ENCODE measurements at places on chromosomes 12 and 14.

- no peak for DNase-seq
These were observed 41.6 kb upstream of the ESRRB start for GRCh38 chr14:76334316-76334715.

DNA sequence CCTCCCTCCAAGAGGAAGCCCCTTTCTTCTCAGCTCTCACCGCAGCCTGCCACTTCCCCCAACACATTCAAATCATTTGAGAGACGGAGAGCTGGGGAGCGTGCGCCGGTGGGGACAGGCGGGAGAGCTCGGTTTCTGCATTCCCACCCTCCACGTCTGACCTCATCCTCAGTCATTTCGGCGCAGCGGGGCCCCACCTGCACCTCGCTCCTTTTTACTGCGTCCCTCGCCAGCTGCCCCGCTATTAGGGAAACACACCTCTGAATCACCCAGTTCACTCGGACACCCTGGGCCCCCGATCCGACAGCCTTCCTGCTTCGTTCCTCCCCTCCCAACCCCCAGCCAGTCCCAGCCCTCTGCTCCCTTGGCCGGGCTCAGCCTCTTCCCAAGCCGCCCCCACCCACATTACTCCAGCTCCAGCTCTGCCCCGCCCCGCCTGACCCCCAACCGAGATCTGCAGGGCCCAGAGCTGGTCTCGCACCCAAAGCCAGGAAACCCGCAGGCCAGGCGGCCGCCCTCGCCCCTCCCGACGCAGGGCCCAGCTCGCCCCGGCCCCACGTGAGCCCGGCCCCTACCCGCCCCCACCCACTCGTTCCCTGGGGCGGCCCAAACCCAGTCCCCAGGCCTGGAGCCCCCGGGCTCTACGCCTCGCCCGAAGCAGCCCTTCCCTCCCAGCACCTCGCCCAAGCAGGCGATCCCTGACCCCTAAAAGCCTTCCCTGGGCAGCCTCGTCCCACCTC, 783 bp downstream of the CORO1C start:
- DNase-seq, result peak; percentile 12

GRCh38 chr12:120678572-120678971, 8.4 kb upstream of the MLEC start:
- no peak for DNase-seq

DNA sequence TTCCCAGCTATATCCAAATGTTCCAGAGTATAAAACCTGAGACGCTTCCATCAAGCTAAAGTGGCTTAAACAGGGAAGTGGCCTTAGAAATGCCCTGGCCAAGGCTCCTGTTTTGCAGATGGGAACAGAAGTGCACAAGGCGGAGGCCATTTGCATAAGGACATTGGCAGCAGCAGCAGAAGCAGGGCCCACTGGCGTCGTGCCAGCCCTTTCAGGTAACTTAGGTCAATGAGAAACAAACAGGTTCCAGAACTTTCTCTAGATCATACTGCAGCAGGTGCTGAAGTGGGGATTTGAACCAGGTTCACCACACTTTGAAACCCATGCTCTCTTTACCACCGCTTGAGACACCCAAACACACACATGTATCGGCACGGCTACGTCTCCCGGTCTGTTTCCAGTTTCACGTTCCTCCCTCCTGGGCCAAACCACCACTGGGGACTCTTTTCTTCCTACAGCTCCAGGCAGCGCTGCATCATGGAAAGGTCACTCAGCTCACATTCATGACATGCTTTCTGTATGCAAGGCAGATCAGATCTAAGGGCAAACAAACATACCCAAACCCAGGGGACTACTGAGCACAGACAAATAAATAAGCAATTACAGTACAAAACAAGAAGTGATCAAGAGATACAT, 46.0 kb upstream of the PLEKHG6 start:
- DNase-seq, result no peak

DNA sequence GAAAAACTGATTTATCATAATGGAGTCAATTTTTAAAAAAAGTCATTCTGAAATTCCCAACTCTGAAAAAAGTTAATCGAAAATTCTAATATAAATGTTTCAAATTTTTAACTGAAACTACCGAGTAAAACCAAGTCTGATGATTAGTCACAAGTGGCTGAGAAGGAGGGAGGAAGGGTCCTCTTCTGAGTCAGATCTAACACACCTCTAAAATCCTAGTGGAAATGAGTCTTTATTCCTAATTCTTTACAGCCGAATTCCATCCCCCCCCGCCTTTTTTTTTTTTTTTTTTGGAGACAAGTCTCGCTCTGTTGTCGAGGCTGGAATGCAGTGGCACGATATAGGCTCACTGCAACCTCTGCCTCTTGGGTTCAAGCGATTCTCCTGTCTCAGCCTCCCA, 37.9 kb downstream of the RAD9B start:
- no peak for DNase-seq

DNA sequence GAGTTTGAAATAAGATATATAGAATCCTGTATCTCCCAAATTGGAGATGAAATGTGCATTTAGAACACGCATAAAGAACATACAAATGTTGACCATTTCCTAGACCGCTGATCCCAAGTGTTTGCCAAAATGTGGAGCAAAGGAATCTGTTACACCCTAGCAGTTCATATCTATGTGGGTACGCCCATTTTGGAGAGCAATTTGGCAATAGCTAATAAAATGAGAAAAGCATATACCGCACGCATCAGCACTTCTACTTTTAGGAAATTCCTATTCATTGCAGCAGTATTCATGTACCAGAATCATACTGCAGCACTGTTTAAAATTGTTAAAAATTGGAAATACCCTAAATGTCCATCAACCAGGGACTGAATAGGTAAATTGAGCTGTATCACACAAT, 937.8 kb downstream of the BCL11B start:
- DNase-seq, result no peak

DNA sequence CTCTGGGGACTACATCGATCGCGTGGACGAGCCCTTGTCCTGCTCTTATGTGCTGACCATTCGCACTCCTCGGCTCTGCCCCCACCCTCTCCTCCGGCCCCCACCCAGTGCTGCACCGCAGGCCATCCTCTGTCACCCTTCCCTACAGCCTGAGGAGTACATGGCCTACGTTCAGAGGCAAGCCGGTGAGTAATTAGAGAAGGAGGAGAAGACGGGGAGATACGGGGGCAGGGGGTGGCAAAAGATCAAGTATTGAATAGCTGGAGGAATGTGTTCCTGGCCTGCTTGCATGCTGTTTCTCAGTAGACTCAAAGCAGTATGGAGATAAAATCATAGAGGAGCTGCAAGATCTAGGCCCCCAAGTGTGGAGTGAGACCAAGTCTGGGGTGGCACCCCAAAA, 21.9 kb downstream of the OS9 start:
- no peak for DNase-seq

DNA sequence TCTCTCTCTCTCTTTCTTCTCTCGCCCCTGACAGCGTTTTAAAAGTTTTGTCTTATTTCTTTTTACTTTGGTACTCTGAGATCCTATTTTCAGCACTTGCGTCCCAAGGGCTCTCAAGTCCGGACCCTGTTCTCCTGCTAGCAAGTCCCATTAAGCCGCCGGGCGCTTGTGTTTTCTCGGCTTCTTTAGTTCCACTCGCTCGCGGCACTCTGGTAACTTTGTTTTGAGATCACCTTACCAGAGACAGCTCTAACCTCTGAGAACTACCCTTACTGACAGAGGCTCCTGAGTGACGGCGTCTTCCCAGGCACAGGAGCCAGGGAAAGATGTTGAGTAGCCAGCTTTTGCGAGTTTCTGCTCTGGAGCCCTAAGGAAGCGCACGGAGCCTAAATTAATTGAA, 2.7 kb upstream of the MYF5 start:
- no peak for DNase-seq

- DNase-seq, result no peak
These were observed 200.5 kb upstream of the DCN start for GRCh38 chr12:91383099-91383498.

DNA sequence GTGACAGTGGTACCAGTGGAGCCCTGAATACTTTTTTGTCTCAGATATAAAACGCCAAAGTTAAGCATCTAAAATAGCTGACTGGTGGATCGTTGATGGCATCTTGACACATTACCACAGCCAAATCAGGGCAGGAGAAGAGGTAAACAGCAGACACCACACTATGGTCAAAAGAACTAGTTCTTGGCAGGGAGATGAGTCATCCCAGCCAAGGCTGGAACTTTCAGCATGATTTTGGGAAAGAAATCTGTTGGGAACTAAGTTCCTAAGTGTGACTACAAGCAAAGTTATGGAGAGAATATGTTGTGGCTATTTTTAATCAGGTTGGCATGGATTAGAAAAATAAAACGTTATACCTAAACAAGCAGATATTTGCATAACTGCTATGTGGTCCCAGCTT, 36.9 kb downstream of the LGR5 start:
- no peak for DNase-seq

GRCh38 chr14:90400904-90401561, 4.2 kb downstream of the CALM1 start:
- no peak for DNase-seq

- no peak for DNase-seq
These were observed 36.5 kb downstream of the MAP1LC3B2 start for GRCh38 chr12:116595672-116596071.

- no peak for DNase-seq
These were observed 2.3 kb upstream of the OTX2 start for GRCh38 chr14:56812364-56813141.

DNA sequence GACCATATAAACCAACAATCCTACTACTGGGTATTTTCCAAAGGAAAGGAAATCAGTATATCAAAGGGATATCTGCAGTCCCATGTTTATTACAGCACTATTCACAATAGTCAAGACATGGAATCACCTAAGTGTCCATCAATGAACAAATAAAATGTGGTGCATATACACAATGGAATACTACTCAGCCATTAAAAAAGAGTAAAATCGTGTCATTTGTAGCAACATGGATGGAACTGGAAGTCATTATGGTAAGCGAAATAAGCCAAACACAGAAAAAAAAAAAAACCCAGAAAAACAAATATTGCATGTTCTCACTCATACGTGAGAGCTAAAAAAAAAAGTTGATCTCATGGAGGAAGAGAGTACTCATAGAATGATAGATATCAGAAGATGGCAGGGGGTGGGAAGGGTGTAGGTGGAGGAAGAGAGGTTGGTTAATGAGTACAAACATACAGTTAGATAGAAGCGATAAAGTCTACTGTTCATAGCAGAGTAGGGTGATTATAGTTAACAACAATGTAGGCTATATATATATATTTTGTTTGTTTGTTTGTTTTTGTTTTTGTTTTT, 49.3 kb downstream of the BCAT1 start:
- no peak for DNase-seq

DNA sequence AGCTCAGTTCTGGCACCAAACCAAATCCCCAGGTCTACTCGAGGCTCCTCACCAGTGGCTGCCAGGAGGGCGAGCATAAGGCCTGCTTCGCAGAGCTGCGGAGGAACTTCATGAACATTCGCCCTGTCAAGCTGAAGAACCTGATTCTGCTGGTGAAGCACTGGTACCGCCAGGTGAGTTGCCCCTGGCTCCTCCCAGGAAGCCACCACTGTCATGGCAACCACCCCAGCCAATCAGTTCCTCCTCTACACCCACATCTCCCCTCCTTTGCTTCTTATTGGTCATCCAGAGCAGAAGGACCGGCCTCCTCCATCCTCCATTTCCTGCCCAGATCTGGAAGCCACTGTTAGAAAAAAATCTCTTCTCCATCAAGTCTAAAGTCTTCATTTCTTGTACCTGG, 17.2 kb upstream of the OAS2 start:
- no peak for DNase-seq

DNA sequence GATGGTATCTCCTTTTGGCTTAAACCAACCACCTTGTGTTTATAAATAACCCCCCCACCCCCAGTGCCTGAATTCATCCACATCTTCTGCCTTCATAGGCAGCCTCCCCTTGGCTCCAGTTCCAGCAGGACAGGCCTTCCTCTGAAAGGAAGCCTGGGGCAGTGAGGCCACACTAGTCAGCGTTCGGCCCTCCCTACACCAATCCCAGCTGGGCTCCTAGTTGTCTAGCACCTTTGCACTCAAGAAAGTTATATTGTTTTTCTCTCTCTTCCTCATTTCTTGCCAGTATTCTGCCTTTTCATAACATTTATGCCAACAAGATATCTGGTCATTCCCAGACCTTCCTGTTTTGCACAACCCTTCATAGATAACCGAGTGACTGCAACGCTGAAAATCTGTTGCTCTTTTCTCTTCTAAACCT, 73.1 kb upstream of the ACTN1 start:
- no peak for DNase-seq

Measured in T-helper 17 cell (primary cell).